ENCODE measurements at places on chromosomes 1 and 21.

DNA sequence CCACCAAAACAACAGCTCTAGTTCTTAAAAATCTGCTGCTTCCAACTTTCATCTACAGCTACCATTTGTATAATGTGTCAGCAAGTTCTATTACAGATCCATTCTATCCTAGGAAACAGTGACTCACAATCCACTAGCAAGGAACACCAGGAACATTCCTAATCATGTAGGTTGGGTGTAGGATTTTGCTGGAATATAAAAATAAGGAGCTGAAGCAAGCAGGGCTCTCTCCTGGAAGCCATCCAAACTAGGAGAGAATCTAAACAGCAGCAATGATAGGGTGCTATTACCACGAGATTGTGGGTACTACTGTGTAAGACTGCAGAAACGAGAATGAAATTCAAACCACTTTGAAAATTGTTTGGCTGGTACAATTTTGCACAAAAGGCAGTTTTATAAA lies 135.0 kb downstream of the PTPN14 start:
- no peak for DNase-seq

DNA sequence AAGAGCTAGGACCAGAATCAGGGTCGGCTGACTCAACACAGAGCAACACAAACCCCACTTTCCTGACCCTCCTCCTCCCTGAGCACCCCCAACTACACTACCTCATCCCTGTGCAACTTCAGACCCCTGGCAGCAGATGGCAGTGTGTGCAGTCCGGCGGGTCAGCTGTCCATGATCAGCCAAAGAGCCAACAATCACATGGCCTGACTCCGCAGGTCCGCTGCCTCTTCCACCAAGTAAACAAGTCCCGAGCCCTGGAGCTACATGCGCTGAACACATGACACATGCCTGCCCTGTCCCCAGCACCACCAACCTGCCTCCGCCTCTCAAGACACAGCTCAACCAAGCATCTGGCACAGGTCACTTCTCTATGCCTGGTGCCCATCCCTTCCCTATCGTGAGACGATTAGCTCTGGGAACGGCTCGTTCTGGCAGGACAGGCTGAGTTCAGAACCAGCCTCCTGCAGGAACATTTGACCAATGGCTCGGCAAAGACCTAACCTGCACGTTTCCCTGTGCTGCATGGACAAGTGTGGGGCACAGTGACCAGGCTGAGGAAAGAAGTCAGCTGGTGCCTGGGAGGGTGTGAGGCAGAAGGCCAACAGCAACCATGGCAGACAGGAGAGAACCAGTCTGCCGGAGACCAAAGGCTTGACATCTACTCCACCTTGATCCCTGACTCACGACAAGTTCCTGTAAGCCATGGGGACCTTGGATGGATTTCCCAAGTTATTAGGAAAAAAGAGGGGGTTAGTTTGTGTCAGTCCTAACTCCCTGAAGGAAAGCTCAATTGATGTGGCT lies 60.3 kb downstream of the CD46 start:
- DNase-seq: no peak

DNA sequence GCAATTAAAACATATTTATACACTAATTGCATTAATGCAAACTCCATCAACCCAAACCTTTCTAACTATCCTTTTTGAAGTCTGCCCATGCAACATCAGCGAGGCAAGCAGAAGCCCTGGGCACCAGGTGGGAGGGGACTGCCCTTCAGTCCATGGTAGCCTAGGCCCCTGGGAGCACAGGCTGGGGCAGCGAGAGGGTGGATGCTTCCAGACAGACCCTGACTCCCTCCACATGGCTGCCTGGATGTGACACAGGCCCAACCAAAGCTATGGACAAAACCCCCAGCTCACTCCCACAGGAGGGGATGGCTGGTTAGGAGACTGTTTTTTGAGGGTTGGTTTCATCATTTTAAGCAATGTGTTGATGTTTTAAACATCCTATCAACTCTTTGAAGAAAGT lies 17.8 kb upstream of the LRRC47 start:
- DNase-seq: no peak

- DNase-seq: peak; percentile 98
Measured at GRCh38 chr1:6784560-6785317, 515 bp upstream of the CAMTA1 start.

GRCh38 chr1:89635825-89636815 lies 3.2 kb downstream of the LRRC8C start:
- DNase-seq: no peak

DNA sequence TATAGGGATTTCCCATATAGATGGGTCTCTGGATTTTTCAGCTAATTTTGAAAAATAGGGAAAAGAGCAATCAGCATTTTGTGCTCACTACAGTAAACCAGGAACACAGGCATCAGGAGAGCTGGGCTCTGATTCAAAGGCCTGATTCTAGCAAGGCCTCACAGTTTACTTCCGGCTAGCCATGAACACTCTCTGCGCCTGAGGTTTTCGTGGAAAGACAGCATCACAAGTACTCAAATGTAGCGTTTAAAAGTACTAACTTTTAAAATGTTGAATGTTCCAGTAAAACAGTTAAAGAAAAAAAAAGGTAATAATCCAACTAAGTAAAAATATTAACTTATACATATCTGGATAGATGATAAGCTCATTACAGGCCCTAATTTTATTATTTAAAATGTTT lies 120.6 kb downstream of the SLC45A1 start:
- DNase-seq: no peak

- DNase-seq: no peak
Measured at GRCh38 chr21:42350927-42351426, at the start of gene TFF2. TFF2 (minus strand) TSS chr21:42350994; CDS start chr21:42350957, 37 bp downstream.

- no peak for DNase-seq
Measured at GRCh38 chr1:93636712-93637111, 44.9 kb downstream of the BCAR3 start.

DNA sequence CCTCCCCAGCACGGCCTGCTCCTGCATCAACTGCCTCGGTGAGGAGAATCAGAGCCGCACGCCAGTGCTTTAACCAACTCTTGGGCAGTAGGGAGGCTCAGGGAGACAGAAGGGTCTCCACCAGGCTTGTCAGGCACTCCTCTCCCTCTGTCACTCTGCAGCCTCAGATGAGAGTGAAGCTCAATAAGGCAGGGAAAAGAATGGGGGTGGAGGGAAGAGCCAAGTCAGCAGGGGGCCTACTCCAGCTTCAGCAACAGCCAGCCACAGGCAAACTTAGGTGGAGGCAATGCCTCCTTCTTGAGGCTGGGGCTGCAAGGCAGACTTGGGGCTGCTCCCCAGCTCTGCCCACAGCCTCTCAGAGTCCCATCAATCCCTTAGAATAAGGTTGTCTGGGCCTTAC lies 51.8 kb upstream of the A3GALT2 start:
- no peak for DNase-seq

GRCh38 chr21:33197496-33197895 lies 32.2 kb upstream of the IFNAR2 start:
- no peak for DNase-seq

DNA sequence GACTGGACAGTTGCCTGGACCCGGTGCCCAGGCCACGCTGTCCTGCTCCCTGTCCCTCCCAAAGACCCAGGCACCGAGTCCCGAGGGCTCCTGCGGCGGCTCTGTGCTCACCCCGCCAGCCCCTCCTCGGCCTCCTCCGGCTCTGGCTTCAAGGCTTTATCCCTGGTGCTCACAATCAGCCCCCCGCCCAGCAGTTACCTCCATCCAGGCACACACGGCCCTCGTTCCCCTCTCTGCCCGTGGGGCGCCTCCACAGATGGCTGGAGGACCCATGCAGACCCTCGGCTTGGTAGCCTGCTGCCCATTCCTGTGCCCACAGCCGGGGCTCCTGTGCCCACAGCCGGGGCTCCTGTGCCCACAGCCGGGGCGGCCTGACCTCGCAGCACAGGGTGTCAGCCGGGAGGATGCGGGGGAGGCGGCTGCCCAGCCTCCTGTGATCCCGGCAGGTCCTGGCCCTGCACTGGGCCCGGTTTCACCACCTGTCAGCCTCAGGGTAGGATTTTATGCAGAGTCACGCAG lies 52.3 kb upstream of the COL18A1 start:
- DNase-seq: no peak

- no peak for DNase-seq
Measured at GRCh38 chr1:34713443-34713842, 41.4 kb upstream of the GJB5 start.

DNA sequence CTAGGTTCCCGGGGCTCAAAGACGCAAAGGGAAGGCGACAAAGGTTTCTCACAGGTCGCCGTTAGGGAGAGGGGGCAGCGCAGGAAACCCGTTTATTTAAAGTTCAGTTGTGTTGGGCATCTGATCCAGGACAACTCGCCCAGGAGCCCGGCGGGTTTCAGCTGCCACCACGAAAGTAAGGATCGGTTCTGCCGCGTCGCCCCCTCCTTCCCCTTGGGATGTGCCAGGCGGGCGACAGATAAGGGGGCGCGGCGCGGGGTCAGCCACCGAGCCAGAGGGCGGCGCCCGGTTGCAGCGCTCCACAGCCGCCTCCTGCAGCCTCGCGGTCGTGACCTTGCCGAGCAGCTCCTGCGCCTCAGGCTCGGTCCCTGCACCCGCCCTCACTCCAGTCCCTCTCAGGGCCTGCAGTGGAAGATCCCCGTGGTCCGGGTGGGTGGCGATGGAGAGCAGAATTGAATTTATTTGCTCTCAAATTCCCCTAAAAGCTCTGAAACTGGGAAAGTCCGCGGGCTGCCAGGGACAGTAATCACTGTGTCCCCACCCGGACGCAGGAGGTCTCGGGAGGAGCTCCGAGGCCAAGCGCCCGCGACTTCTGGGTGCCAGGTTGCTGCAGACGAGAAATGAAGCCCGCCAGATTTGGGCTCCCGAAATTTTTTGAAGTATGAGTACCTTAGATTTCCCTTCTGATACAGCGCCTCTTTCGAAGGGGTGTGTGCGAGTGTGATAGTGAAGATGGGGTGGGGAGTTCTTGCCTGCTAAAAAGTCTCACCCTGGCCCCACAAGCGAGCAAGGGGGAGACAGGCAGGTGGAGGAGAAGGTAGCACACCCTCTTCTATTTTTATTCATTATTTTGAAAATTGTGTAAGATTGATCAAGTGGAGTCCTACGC lies 28.4 kb upstream of the NFIA start:
- no peak for DNase-seq

- no peak for DNase-seq
Measured at GRCh38 chr1:164625004-164625617, 66.1 kb downstream of the PBX1 start.

DNA sequence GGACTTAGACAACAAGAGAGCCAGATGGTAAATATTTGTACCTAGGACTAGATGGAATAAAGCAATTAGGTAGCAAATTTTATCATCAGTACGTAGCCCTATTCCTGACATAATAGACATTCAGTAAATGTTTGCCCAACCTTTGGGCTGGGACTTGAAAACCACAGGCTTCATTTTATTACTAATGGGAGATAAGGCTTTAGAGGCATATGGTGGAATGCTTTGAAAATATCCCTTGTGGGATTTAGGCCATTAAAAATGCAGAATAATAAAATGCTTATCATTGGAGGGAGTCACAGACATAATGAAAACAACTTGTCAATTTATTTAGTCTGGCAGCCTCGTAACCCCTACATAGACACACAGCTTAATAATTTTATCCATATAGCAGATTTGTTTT lies 296.1 kb upstream of the SPAG17 start:
- no peak for DNase-seq

GRCh38 chr1:39899611-39900538 lies 1.8 kb downstream of the MYCL start:
- no peak for DNase-seq

- no peak for DNase-seq
Measured at GRCh38 chr1:38724160-38725131, 135.1 kb downstream of the RRAGC start.

GRCh38 chr1:18556364-18556763 lies 74.3 kb upstream of the PAX7 start:
- no peak for DNase-seq

DNA sequence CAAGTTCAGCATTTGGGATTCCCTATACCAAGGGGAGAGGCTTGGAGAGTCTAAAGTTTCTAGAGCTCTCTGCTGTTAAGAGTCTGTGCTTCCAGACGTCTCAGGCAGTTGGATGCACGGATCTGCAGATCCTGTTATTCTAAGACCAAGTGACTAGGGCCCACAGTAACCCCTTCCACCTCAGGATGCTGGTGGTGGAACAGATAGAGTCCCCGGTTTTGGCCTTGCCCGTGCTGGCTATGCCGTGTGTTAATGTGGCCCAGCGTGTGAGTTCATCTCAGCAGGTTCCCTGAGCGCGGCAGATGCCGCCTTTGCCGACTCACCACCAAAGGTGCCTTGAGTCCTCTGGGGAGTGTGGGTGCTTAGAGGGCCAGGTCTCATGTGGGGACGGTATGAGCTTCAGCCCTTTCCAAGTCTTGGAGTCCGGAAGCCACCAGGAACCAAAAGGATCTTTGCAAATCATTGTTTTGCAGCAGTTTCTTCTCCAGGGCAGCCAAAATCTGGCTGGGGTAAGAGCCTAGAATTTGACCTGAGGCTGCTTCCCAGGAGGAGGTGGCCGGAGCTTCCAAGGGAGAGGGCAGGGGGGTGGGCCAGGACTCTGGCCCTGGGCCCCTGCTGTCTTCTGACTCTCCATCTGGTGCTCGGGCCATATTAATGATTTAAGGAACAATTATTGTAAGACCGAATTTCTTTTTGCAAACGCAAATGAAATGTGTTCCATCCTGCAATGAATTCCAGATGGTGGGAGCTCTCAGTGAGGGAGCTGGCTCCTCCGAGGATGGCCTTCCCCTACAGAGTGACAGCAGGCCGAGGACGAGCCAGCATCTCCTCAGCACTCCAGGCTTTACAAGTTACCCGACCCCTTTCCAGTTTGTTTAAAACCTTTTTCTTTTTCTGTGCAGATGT lies 205.7 kb downstream of the FOXD2 start:
- DNase-seq: no peak

DNA sequence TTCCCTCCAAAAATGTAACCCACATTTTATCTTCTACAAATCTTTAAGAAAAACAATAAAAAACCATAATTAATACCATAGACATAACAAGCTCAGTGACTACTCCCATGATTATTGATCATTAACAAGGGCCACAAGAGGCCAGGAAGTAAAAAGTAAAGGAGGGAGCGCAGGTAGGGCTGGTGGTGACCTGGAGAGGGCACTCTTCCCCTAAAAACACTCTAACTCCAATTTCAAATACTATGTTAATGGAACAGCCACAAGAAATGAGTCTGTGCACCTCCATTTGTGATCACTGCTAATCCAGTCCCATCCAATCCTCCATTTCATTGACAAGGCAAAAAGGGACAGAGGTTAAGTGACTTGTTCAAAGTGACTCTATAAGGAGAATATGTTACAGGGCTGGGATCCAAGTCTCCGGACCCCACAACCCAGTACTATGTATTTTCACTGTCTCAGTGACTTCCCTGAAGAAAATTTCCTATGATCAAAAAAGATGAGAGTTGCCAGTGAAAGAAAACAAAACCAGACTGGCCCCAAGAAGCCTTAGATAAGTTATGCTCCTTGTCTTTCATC lies 41.2 kb upstream of the CFAP298 start:
- no peak for DNase-seq

- DNase-seq: no peak
Measured at GRCh38 chr1:111361761-111362160, 65.8 kb downstream of the OVGP1 start.

DNA sequence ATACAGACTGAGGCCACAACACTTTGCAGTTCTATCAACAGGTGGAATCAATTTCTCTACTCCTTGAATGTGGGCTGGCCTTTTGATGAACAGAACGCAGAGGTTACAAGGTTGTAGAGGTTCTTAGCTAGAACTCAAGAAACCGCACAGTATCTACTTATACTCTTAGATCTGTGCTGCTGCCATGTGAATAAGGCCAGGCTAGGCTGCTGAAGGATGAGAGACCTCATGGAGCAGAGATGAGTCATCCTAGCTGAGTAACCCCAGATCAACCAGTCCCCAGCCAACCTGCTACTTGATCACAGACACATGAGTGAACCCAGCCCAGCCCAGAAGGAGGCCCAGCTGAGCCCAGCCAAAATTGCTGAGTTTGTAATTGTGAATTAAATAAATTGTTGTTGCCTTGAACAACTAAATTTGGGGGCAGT lies 35.3 kb upstream of the BCAR3 start:
- no peak for DNase-seq

All from stimulated activated CD8-positive, alpha-beta memory T cell treated with anti-CD3 and anti-CD28 coated beads, Interleukin-15, amount 100 ng/mL, for 1 hour (primary cell).